ENCODE measurements at places on chromosomes 4 and X.

DNA sequence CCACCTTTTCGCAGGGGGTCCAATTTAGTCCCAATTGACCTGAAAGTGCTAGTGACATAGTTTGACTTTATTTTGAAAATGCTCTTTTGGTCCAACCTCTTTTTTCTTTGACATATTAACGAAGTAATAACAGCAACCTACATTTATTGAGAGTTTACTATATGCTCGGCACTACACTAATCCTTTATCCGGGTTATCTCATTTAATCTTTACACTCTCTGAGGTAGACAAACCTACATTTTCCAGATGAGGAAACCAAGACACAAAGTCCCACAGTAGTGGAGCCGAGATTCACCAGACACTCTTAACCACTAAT, 307 bp upstream of the ATRX start:
- no peak for DNase-seq

DNA sequence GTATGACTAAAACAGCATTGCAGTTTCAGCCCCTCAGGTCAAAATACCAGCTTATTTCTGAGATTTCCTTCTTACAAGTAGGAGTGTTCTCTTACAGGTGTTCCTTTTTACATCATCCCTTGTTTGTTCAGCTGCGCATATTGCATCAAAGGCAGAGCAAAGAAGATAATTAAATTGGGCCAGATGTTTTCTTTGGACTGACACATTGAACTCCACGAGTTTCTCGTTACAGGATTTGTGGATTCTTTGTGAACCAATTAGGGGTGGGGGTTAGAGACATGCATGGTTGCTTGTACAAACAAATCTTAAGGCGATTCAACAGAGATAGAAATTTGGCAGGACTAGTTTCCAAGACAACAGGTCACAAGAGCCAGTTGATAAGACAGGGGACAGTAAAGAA, 95.7 kb downstream of the SPANXN4 start:
- DNase-seq = no peak

- DNase-seq = no peak
Observed at GRCh38 chrX:103258275-103258674, 3.3 kb upstream of the TCEAL8 start.

GRCh38 chr4:108788731-108789130, 25.9 kb upstream of the ETNPPL start:
- DNase-seq = no peak

DNA sequence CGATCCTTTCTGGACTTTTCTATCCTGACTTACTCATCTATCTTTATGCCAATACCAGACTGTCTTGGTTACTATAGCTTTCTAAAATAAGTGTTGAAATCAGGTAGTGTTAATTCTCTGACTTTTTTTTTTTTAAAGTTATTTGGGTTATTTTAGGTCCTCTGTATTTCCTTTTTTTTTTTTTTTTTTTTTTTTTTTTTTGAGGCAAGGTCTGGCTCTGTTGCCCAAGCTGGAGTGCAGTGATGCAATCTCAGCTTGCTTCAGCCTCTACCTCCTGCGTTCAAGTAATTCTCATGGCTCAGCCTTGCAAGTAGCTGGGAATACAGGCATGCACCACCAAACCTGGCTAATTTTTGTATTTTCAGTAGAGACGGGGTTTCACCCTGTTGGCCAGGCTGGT, 2.8 kb upstream of the NELFA start:
- DNase-seq = no peak

- DNase-seq = no peak
Observed at GRCh38 chrX:33204889-33205288, 6.5 kb downstream of the DMD start.

DNA sequence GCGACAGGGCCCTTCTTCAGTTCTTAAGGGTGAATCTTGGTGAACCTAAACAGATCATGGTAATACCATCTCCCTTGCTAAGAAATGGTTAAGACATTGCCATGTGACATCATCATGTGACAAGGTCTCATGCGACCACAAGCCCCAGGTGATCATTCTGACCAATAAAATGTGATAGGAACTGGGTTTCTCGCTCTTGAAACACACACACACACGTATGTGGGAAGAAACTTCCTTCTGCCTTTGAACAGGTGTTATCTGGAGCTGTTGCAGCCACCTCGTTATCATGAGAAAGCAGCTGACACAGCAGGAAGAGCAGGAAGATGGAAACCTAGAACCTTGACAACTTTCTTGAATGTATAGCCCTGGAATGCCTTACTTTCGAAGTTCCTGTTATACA, 10.2 kb downstream of the SOD3 start:
- no peak for DNase-seq

- DNase-seq = no peak
Observed at GRCh38 chr4:37132351-37132974, 112.1 kb upstream of the NWD2 start.

- DNase-seq = no peak
Observed at GRCh38 chrX:120761810-120762209, 113.9 kb downstream of the CT47B1 start.

Data from activated naive CD4-positive, alpha-beta T cell treated with anti-CD3 and anti-CD28 coated beads, Interleukin-2, amount 50 U/mL, for 72 hours (primary cell).